ENCODE measurements at places on chromosomes 1 and 21. TPM values are rescaled to one million over a fixed set of nuclear protein-coding genes. Genes with fewer than 3 reads are reported as not detected.

DNA sequence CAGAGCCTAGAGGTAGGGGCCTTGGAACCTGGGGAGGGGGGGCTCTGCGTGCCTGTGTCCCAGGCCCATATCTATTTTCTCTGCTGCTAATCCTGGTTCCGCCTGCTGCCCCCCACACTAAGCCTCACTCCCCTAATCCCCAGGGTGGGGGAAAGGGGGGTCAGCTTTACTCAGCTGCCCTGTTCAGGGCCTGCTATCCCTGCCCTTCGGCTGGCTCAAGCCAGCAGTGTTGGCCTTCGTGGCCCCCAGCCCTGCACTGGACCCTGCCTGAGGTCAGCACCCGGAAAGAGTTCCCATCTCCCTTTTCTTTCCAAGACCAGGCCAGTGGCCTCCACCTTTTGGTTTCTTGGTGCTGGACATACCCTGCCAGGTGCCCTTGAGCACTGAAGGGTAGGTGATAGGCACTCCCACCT is 8.4 kb downstream of the ZBTB7B start:
- no peak for DNase-seq

- no peak for DNase-seq
Measured at GRCh38 chr1:198272492-198272891, 115.7 kb downstream of the NEK7 start.

GRCh38 chr1:48552420-48552819 is 80.4 kb upstream of the SPATA6 start:
- no peak for DNase-seq

DNA sequence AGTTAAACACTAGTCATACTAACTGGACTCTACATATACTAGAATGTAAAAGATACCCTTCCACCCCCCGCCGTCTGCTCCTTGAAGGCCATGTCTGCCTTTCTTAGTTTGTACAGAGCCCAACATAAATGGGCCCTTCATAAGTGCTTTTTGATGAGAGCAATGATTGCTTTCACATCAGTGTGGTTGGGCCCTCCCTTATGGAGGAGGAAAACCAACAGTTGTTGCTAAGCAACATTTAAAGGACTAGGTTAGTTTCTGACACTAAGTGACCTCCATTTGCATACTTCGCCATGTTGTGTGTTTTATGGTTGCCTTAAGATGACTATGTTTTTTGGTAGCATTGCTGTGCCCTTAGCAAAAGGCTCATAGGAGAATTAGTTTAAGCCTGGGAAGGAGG is 182.0 kb upstream of the SGIP1 start:
- DNase-seq: no peak

Gene DR1
- 59.5 TPM for total RNA-seq

Data from lung (tissue), 17 donors.